ENCODE measurements at places on chromosomes 6 and 20.

GRCh38 chr6:37608587-37608986, 89.1 kb downstream of the MDGA1 start:
- DNase-seq: no peak

- DNase-seq: peak; percentile 20
Observed at GRCh38 chr6:169791721-169792131, 40.3 kb downstream of the ERMARD start.

DNA sequence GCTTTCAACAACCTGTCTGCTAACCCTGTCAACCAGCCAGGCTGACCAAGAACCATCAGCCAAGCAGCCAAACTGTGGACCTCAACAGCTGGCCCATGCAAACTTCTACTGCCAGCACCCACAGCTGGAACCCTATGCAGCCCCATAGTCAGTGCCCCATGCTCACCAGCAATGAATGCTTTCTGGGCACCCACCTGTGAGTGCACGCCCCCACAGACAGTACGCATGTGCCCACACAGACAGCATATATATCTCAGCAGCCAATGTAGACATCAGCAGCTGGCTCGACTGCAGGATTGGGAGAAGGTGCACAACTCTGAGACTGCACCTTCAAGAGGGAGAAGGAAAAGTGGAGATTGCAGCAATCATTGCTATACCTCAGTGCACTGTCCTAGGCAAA, 1534.6 kb downstream of the GRIK2 start:
- DNase-seq: no peak

DNA sequence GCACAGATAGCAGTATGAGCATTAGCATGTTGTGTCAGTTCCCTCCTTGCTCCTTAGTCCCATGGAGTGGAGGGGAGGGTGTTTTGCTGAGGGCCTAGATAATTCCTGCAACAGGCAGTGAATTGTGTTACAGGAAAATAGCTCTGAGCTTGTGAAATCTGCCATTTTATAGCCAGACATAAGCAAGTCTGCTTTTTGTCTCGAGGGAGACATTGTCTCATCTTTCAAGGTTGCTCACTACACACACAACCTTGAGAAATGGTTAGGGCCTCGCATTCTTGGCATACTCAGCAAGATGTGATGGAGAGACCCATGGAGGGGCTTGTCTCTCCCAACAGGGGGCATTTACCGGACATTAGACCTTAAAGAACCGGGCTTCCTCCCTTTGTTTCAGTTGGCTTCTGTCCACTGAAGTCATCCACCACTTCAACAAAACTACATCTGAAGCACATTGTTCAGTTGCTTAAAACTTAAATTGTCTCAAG, 108.0 kb upstream of the FOXO3 start:
- no peak for DNase-seq

DNA sequence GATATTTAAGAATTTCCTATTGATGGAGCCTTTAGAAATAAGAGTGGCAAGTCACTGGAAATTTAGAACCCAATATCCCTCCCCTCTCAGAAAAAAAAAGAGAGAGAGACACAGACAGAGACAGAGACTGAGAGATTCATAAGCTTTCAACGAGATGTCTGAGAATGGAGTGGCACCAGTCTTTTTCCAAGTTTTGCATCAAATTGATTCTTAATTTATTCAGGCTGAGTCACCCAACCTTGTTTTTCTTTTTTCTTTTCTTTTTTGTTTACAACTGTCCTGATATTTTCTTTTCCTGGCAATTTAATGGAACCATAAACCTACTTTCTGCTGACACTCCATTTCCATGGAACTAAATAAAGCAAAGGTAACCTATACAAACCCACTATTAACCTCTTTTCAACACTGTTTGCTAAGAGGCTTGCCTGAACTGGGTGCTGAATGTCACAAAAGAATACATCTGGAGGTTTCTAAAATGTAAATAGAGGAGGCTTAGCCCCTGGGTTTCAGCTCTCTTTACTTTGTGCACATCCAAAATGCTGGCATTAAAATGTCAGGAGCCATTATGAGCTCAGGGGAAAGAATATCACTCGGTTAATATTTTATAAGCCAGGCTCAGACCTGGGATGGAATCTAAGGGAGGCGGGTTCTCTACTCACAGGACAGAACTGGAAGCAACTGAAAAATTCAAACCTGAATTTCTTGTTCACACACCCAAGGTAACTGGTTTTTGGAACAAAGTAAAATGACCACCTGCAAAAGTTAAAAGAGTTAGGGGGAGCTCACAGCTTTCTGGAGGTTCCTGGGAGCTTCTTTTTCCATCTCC, 100.8 kb downstream of the BFSP1 start:
- DNase-seq: no peak

Data from DMS79 (cell line).